ENCODE measurements at places on chromosomes 2 and 18.

DNA sequence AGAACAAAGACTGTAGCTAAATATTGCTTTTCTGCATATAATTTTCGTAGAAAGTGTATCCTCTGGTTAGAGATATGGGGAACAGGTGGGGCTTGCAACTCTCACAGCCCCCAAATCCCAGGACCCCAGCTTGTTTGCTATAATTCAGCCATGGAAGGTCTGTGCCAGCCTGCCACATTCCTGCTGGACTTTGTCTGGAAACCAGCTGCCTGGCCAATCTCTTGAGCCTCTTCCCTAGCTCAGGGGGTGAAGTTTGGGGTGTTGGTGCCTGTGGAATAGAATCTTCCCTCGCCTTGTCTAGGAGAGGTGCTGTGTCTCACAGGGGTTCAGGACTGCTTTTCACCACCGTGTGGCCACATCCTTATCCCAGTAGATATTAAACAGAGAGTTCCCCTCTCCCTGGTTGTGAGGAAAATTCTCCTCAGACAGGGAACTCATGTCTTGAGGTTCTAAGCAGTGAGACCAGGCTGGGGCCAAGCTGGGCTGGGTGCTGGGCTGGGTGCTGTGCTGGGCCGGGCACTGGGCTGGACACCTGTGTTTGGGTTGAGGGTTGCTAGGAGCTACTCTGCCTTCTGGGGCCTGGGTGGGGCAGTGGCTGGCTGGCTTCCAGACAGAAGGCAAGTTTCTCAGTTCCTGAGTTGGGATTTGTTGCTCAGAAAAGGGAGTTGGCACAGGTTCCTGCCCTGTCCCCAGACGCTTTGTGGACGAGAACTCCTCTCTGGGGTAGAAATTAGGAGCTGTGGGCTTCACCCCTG is 12.3 kb downstream of the TOGARAM2 start:
- DNase-seq = no peak

GRCh38 chr2:18396329-18397010 is 164.0 kb downstream of the RDH14 start:
- no peak for DNase-seq

GRCh38 chr2:2646433-2647051 is 315.5 kb upstream of the MYT1L start:
- DNase-seq = no peak

GRCh38 chr2:27689424-27689823 is 25.7 kb downstream of the SLC4A1AP start:
- peak; percentile 32 for DNase-seq

- no peak for DNase-seq
These were observed at the start of gene CRACDL for GRCh38 chr2:98935777-98936352. CRACDL (minus strand) TSS chr2:98936225; CDS start chr2:98846800, 89,425 bp downstream.

DNA sequence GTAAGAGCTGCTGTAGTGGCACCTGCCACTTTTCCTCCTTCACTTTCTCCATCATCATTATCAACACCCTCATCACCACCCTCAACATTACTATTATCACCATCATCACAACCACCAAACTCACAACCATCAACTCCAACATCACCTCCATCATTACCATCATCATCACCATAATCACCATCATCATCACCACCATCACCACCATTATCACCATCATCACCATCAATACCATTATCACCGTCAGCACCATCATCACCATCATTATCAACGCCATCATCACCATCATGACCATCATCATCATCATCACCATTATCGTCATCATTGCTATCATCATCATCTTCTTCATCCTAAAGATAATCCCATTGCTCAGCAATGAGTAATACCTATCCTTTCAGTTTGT is 255.8 kb downstream of the CYRIA start:
- no peak for DNase-seq

GRCh38 chr18:2895391-2895790 is 48.6 kb downstream of the EMILIN2 start:
- no peak for DNase-seq

DNA sequence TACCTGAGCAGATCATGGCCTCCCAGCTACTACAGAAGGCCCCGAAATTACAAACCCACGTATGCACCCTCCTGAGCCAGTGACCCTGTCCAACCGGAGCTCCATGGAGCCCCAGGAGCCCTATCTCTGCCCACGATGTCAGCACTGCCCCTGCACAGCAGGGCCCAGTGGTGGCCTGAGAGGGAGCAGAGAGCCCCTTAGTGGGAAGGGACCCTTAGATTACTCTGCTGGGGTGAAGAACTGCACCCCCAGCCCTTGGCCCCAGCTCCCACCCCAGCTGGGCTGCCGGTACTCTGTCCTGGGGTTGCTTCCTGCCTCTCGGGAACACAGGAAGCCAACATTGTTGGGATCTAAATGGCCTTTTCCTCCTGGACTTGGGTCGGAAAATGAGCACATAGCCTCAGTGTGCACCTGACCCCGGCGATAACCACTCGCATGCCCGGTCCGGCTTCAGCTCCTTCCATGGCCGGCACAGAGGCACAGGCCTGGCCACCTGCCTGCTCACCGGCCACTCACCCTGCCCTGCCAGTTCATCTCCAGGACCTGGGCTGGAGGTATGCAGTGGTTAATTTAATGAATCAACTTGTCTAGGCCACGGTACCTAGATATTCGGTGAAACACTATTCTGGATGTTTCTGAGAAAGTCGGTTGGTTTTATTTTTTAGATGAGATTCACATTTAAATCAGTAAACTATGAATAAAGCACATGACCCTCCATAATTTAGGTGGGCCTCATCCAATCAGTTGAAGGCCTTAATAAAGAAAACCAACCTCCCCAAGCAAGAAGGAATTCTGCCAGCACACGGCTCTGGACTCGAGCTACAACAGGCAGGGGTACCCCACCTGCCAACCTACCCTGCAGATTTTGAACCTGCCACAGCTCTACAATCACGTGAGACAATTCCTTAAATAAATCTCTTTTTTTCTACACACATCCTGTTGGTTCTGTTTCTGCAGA is 19.2 kb downstream of the TNS1 start:
- DNase-seq = no peak

DNA sequence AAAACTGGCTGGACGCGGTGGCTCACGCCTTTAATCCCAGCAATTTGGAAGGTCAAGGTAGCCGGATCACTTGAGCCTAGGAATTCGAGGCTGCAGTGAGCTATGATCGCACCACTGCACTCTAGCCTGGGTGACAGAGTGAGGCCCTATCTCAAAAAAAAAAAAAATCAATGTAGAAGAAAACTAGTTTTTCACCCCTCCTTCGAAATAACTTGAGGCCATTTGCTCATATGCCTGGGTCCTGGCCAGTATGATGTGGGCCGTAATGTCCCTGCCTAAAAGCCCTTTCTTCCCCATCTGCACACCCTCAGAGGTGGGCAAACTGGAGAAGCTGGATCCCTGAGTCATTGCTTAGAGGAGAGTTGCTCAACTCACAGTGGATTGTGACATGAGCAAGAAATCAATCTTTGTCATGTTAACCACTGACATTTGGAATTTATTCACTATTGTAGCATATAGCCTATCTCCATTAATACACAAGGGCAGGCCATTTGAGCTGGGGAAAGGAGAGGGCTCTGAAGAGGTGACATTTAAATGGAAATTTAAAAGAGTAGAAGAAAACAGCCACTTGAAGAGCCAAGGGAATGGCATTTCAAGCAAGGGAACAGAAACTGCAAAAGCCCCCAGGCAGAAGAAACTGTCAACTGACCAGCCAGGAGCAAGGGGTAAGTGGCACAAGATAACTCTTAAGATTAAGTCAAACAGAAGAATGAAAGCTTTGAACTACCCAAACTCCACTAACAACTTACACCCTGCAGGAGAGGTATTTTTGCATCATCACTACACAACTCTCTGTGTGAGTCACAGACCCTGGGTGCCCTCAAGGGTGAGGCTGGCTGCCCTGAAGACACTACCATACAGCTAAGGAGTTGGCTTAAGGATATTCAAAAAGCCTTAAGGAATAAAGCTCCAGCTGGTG is 7.6 kb upstream of the METTL21A start:
- peak; percentile 75 for DNase-seq

DNA sequence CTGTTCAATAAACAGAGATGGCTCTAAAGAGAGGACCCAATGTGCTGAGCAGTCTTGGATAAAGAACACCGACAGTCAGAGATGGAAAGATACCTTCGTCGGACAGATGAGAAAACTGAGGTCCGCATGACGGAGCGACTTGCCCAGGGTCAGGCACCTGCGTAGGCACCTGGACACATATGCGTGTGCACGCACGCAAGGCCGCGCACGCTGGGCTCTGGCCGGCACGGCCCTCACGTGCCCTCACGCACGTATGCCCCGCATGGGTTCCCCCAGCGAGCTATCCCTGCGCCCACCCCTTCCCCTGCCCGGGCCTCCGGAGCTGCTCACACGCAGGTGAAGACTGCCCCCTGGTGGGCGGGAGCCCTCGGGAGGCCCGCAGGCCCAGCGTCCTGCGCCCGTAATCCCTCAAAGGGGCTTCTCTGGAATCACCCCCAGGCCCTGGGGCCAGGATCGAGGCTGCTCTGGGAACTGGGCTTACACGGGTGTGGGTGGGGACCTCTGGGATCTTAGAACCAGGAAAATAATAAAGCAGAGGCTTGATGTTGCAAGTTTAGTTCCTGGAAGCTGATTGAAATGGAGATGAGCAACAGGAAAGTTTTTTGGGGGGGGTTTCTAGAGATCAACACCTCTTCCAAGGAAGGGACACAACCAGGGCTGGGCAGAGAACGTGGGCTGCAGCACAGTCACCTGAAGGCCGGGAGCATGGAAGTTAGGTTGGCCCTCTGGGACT is 246.3 kb downstream of the TNS1 start:
- peak; percentile 56 for DNase-seq

GRCh38 chr2:226738191-226738820 is 61.3 kb downstream of the IRS1 start:
- DNase-seq = no peak

- DNase-seq = no peak
These were observed 324.2 kb upstream of the FIGN start for GRCh38 chr2:164060031-164060430.

- no peak for DNase-seq
These were observed 784.7 kb upstream of the PIK3C3 start for GRCh38 chr18:41170346-41170745.

GRCh38 chr18:63365876-63366212 is 1.2 kb downstream of the KDSR start:
- DNase-seq = peak; percentile 27

GRCh38 chr2:29070526-29070925 is 3.8 kb downstream of the PCARE start:
- DNase-seq = no peak

GRCh38 chr2:206154197-206154596 is 5.0 kb downstream of the NDUFS1 start:
- DNase-seq = peak; percentile 9

DNA sequence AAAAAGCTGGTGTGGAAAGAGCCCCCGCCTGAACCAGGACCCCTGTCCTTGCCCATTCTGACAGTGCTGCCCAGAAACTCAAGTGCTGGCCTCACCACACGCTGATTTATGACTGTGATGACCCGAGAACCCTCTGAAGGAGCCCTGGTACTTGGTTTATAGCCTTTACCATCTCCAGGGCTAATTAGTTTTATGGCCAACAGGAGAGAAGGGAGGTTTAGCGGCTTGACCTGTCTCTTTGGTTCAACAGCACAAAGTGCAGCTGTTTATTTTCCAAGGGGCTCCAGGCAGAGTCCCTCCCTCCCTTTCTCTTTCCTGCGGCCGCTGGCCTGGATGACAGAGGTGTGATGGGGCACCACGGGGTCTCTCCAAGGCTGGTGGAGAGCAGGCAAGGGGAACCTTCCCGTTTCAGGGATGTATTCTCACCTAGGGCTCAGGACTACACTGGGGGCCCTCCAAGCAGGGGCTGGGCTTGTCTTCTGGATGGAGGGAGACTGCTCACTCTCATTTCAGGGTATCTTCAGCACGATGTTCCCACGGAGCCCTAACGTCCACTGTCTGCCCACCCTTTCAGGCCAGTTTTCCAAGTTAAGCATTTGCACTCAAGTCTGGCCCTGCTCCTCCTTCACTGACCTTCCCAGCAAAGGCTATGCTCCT is 174.2 kb upstream of the GLI2 start:
- DNase-seq = peak; percentile 28

DNA sequence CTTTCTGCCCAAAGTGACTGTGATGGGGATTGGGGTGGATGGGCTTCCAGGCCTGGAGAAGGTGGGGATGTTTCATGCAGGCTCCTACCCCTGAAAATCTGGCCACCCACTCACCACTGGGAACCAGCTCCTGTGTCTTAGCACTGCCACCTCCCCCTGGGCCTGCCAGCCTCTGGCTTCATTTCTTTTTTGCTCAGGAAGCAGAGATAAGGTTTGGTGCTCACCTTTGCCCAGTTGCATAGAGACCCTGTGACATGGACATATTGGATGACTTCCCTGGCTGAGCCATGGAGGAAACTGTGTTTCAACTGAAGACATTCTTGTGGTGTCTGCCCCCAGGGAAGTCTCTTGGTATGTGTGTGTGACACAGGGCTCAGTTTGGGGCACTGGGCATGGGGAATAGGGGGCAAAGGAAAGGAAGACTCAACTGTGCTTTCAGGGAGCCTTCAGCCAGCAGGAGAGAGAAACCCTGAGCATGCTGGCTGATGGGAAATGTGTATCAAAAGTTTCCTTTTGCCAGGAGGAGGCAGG is 16.7 kb downstream of the CTIF start:
- peak; percentile 50 for DNase-seq

- no peak for DNase-seq
These were observed 23.0 kb upstream of the SMAD7 start for GRCh38 chr18:48973731-48974130.

All from EH (cell line).